ENCODE measurements at places on chromosomes 11 and 22.

- DNase-seq, result no peak
Observed at GRCh38 chr11:120025606-120026335, 112.1 kb downstream of the TRIM29 start.

- no peak for DNase-seq
Observed at GRCh38 chr11:120581313-120581712, 69.8 kb downstream of the GRIK4 start.

GRCh38 chr11:66696146-66696545, 18.5 kb upstream of the RBM4B start:
- no peak for DNase-seq

- DNase-seq, result no peak
Observed at GRCh38 chr11:67439321-67440228, 2.1 kb upstream of the PTPRCAP start.

DNA sequence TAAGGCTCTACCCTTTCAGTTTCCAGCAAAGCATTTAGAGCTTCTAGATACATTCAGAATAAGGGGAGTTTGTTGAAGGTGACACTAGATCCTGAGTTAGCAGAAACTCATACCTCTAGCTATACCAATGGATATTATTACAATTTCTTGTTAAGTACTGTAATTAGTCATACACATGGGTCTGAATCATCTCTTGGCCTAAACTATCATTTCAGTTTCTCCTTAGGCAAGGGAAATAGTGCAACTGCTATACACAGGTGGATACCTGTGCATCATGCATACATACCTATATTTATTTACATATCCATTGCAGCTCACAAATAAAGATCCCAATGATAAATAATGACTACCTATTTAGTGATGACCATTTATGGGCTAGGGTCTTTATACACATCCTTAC, 45.1 kb upstream of the PAX6 start:
- DNase-seq, result no peak

- DNase-seq, result no peak
Observed at GRCh38 chr22:44291674-44292360, 20.9 kb downstream of the SHISAL1 start.

- no peak for DNase-seq
Observed at GRCh38 chr22:50610581-50610980, 10.0 kb downstream of the MAPK8IP2 start.

DNA sequence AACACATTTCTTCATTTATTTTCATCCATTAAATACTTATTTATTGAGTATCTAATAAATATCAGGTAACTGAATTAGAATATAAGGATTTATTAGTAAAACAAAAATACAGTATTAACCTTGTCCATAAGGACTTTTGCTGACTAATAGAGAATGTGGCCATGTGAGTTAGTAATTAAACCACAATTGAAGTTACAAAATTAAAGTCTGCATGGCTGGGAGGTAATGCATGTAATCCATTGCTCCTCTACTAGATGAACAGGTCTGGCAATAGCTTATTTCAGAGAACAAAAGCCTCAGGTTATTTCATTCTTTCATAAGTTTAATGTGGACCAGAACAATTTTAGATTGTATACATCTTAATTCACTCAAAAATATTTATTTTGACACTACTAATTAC, 9.9 kb upstream of the CARD18 start:
- no peak for DNase-seq

GRCh38 chr11:69658626-69659450, 16.3 kb downstream of the LTO1 start:
- DNase-seq, result no peak

DNA sequence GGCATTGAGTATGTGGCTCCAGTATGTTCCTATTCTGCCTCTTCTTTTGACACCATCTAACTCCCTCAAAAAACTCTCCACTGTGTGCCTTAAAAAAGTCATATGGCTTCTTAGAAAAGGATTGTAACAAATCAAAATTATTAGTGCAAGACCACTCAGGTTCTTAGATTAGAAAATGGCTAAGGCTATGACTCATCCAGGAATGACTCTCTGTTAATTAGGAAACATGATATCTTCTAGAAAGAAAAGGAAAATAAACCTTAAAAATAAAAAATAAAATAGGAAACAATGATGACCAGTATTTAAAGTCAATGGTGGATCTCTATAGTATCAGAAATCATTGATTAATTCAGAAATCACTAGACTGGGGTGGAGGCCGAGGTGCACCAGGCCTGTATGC, 21.7 kb downstream of the SLC25A17 start:
- DNase-seq, result no peak

- DNase-seq, result no peak
Observed at GRCh38 chr22:45960477-45961386, 16.2 kb downstream of the WNT7B start.

- no peak for DNase-seq
Observed at GRCh38 chr22:28920757-28921584, 37.6 kb downstream of the ZNRF3 start.

GRCh38 chr11:118343981-118344515, at the start of gene CD3G:
TSS of gene CD3G (plus strand) at chr11:118344344. CDS start at chr11:118344424, 80 bp downstream.
- no peak for DNase-seq

GRCh38 chr11:31810779-31811647, at the start of gene PAX6:
TSS of gene PAX6 (minus strand) at chr11:31811322. CDS start at chr11:31806411, 4,911 bp downstream.
- DNase-seq, result no peak

GRCh38 chr11:40292721-40293508, 1166.5 kb downstream of the LRRC4C start:
- DNase-seq, result no peak

DNA sequence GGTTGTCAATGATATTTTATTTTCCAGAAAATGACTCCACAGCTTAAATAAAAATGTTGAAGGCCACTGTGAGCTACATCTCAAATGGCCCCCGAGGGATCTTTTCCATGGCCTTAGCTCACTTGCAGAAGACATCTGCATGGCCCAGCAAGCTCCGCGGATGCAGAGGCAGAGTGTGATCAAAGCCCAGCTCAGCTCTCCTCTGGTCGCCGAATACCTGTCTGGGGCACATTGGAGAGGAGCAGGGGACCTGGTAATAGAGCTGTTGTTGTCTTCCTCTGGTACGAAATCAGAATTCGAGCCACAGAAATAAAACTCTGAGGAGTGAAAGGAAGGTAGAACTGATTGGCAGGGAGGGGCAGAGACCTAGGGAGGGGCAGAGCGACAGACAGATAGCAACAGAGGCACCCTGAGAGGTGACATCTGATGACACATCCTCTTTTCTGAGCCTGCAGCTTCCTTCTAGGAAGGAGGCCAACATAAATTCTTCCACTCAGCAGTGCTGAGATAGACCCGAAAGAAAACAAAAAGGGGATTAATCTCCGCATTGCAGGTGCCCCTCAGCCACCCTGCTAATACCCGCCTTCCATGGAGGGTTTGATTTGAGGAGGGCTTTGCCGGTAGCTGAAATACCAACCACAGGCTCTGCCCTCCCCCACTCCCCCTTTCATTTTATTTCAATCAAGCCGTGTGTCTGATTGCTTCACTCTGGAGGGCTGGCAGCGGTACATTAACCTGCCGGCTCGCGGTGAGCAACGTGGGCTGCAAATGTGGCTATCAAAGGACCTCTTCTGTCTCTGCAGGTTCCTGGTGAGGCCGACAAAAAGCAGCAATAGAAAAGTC, 759.4 kb downstream of the OPCML start:
- no peak for DNase-seq

- no peak for DNase-seq
Observed at GRCh38 chr11:104876861-104877431, 21.3 kb downstream of the CASP12 start.

DNA sequence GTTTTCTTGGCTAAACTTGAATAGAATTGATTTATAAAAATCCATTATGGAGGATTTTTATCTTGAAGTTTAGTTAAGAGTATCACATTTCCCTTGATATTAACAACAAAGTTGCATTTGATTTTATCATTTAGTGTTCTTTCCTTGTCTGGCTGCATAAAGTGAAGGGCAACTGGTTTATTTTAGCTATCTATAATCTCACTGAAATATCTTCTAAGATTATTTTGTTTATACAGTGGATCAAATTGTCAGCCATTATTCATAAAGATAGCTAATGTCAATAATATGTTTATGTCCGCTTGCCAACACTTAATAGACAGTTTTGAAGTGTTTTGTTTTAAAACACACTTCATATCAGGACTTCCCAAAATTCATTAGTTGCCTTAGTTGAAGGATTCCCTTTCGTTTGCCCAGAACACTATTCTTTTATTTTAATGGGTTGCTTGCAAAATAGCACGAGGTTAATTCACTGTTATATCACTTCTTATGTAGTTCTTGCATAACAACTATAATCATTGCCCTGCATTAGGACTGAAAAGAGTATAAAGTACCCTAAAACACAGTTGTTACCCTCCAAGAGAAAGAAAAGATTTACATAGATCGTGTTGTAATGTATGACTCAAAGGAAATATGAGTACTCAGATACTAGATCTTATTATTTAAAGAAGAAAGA, 73.0 kb downstream of the MSANTD4 start:
- no peak for DNase-seq

GRCh38 chr22:23086787-23087186, 16.5 kb downstream of the GNAZ start:
- DNase-seq, result no peak

DNA sequence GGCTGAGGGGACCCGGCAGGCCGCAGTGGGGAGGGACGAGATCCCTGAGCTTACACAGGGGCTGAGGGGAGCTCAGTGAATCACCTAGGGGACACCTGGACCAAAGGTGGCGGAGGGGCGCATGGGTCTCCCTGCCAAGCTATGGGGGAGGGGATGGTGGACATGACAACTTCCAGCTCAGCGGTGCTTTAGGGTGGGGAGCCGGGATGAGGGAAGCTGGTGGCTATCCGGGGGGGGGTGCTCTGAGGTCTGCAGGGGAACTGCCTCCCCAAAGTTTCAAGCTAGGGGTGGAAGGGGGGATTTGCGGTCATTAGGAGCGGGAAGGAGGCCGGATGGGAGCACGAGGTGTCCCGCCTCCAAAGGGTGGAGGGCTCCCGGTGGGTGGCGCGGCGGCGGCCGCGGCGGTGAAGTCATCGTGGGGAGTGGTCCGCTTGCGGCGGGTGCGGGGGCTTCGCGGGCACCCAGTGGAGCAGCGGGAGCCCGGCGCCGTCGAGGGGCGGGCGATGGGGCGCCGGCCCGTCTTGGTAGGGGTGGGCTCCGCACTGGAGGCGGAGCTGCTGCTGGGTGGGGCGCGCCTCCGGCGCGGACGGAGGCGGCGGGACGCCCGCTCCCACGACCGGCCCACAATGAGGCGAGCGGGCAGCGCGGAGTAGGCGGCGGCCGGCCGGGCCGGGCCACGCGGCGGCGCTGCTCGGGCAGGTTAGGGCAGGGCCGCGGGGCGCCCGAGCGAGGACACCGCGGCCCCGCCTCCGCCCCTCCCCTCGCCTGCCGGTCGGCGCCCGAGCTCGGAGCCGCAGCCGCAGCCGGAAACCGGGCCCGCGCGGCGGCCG, at the start of gene MICALL1:
MICALL1 (plus strand) TSS at position 764 of the 830 bp plus-strand sequence. CDS start 126 bp downstream, outside the sequence.
- DNase-seq, result no peak

DNA sequence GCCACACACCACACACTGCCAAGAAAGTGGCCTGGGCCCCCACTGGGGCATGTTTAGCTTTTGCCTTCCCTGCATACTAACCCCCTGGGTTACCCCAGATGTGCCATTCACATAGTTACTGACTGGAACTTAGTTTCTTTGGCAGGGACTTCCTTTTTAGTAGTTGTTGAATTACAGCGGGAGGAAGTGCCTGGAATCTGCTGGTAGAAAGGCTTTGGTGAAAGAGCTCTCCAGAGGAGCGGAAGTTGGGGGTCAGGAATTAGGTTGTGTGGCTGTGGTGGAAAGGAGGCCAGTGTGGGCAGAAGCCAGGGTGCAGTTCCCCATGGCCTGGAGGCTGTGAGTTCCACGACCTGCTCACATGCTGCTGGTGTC, 69.0 kb downstream of the MED15 start:
- DNase-seq, result no peak
